ENCODE measurements at places on chromosomes 16 and 17.

GRCh38 chr16:68927018-68927417, 83.7 kb downstream of the TANGO6 start:
- DNase-seq = no peak

GRCh38 chr17:74872313-74873036, at the start of gene FDXR:
Gene FDXR (minus strand): TSS chr17:74872994. CDS start chr17:74872944, 50 bp downstream.
- no peak for DNase-seq

GRCh38 chr16:56068816-56069215, 122.5 kb upstream of the GNAO1 start:
- no peak for DNase-seq

DNA sequence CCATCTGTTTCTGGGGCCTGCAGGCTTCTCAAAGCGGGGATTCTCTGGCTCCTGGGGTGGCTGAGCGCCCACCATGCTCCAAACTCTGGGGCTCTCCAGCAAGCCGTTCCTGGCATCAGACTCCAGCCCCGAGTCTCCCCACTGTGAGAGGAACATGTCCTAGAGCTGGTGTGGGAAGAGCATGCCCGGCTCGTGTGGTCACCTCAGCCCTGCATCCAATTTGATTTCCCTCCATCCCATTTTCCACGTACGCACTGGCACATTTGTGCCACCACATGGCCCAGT, 23.2 kb upstream of the KCNJ12 start:
- DNase-seq = no peak

- no peak for DNase-seq
Observed at GRCh38 chr17:37608351-37609169, 658 bp downstream of the SYNRG start.

DNA sequence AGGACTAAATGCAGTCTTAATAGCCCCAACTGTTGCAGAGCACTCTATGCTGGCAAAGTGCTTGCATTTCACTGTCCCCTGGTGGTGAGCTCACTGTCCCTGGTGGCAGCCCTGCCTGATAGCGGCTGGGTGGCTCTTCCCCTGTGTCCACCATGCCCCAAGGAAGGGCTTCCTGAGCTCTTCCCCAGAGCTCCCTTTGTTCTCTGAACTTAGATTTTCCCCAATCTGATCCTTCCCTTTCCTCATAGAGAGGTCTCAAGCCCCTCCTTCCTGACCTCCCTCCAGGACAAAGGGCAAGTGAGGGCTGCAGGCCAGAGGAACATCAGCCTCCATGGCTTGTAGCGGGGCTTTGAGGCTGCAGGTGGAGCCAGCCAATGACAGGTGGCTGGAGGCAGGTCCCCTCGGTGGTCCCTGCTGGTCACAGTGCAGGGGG, 17.0 kb downstream of the BEAN1 start:
- no peak for DNase-seq

DNA sequence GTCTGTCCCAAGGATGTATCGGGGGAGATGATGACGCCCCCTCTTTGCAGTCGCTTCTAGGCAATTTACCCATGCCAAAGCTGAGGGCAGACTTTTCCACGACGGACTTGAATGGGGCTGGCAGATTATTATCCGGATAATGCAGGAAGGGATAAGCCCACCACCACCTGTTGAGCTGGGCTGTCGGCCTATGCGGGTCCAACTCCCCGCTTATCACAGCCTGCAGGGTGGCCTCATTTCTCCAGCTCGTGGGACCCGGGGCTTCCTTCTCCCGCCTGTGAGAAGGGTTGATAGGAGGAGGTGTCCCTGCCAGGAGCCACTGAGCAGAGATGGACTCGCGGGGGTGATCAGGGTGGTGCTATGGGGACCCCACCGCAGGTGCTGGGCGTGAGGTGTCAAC, 559 bp downstream of the CACNG5 start:
- DNase-seq = no peak

DNA sequence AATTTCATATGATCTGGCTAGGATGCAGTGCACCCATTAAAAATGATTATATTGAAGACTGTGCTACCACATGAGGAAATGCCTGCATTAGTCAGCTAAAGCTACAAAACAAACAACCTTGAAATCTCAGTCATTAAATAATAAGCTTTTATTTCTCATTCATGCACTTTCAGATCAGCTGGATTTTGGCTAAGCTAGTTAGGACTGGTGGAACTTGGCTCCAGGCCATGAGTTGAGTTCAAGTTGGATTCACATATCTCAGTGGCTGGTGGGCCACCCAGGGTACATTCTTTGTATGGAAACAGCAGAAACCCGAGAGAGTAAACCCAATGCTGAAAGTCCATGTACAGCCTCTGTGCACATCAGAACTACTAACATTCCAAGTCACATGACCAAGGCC, 6.4 kb upstream of the SLFN12L start:
- DNase-seq = no peak

GRCh38 chr17:41614098-41614497, 1.5 kb upstream of the KRT16 start:
- no peak for DNase-seq

GRCh38 chr16:12558641-12559040, 245.0 kb downstream of the CPPED1 start:
- DNase-seq = no peak

- peak; percentile 74 for DNase-seq
Observed at GRCh38 chr16:29029168-29029994, 44.5 kb downstream of the LAT start.

DNA sequence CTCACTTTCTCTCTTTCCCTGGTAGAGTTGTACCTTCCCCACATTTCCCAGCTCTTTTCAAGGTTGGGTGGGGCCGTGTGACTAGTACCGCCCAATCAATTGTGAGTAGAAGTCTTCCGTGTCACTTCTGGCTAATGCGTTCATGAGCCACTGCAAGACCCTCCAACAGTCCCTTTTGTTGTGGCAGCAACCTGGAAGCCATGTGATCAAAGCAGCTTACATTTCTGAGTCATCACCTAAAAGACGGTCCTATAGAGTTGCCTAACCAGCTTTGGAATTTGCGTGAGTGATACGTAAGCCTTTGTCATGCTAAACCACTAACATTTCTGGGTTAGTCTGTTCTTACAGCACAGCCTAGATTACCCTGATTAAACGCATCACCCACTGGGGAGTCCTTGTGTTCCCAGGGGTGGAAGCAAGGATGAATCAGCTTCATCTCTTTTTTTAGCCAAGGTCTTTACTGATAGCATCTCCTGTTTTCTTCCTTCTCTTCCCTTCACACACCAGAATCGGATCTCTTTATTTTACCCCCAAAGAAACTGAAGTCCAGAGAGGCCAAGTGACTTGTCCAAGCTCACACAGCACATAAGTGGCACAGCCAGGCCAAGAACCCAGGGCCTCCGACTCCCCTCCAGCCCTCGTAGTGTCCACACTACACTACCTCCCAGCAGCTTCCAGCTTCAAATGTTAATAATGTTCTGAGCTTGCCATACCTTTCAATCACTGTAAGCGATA, 366.3 kb upstream of the XYLT1 start:
- no peak for DNase-seq

GRCh38 chr16:49856672-49857330, 889 bp upstream of the ZNF423 start:
- DNase-seq = no peak

GRCh38 chr17:41101586-41102259, at the start of gene KRTAP4-16:
Gene KRTAP4-16 (minus strand): TSS chr17:41102209. CDS start chr17:41102209, 0 bp downstream.
- DNase-seq = no peak

- DNase-seq = no peak
Observed at GRCh38 chr17:21388066-21388465, 11.9 kb downstream of the KCNJ12 start.

DNA sequence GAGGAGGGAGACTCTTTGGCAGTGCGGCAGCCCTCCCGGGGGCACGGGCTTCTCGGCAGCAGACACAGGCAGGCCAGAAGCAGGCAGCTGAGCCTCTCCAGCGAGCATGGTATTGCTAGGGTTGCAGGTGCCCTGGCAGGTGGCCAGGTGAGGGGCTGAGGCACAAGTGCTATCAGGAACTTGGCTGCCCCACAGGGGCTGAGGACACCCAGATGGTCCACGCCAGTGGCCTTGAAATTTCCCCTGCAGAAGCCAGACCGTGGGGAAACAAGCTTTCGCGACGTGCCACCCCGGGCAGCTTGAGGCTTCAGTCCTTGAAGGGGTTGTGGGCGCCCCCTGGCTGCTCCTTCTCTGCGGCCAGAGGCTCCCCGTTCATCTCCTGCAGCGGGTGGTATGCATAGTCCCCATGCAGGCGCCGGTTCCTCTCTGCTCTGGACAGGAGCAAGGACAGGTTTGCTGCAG, 8.5 kb downstream of the NAGPA start:
- DNase-seq = no peak

DNA sequence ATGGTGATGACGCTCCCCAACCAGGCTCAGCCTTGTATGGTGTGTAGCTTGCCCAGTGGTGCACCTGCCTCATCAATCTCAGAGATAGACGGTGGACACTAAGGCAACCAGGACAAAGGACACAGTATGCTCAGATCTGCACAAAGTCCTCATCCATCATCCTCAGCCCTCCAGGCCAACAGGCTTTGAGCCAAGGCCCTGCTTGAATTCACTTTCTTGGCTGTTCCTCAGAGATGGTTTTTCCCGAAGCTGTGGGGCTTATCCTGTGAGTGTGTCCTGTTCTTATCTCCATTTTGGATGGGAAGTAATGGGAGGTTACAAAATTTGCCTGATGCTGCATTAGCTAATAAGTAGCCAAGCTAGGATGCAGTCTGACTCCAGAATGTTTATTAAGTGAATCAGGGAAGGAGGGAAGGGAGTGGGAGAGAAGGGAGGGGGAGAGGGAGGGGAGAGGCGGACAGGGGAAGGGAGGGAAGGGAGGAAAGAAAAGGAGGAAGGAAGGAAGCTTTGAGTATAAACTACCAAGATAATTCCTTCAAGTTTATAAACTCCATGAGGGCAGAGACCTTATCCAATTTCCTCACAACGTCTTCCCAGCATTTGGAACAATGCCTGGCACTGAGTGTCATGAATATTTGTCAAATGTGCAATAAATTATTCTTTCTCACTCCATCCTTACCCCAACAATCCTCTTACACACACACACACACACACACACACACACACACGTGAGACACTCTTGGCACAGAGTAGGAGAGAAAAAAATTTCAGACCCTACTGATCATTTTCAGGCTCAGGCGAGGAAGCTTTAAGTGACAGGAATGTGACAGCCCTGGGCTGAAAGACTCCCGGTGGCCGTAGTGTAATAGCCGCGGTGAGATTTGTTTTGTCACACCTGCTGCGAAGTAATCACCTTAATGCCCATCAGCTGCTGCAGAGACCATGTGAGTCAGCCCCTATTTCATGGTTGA, 84.3 kb downstream of the BMERB1 start:
- no peak for DNase-seq

DNA sequence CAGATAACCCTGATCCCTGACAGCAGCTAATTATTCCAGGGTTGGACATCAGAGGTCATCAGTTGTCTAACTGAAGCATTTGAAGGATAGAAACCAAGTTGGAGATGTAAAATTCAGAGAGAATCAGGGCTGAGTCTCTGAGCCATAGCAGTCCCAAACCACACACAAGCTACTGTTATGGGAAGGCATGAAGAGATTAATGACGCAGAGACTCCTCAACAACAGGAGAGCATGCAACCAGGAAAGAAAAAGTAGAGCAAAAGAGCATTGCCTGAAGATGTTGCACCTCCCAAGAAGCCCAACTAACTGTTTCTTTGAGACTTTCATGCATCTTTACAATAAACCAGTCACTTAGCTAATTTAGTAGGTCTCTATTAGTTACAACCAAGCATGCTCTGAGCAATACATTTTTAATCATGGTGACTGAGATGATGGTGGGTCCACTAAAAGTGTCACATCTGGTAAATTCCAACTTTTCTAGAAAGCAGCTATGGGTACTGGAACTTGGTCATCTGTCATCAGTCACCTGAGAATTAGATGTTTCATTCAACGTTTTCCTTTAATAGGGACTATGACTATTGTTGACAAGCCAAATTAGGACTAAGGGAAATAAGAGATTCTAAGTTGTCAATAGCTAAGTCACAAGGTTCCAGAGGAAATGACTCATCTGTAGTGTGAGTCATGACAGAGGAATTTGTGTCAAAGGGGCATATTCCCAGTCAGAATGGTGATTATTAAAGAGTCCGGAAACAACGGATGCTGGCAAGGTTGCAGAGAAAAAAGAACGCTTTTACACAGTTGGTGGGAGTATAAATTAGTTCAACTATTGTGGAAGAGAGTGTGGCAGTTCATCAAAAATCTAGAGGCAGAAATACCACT, 239.8 kb downstream of the CHD9NB start:
- DNase-seq = no peak

DNA sequence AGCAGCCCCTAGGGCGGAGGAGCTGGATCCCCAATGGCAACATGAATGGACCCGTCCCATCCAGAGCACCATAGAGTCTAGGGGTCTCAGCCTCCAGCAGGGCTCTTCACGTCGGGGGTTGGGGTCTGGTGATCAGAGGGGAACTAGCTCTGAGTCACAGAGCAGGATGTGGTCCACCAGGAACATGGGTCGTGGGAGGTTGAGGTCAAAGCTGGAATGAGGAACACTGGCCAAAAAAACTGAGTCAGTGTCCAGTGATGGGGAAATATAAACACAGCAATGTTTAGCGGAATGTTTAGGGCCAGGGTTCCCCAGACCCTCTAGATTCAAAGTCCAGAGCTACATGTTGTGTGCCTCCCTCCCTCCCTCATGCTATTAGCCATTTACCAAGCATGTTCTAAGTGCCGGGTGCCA, 79.1 kb upstream of the C16orf82 start:
- no peak for DNase-seq

- DNase-seq = no peak
Observed at GRCh38 chr17:33955461-33955860, 299.6 kb upstream of the CCL2 start.

GRCh38 chr16:68948230-68948910, 105.0 kb downstream of the TANGO6 start:
- no peak for DNase-seq

GRCh38 chr16:50263060-50263909, 3.1 kb upstream of the ADCY7 start:
- no peak for DNase-seq

- no peak for DNase-seq
Observed at GRCh38 chr17:75776386-75777295, 8.0 kb upstream of the UNK start.

DNA sequence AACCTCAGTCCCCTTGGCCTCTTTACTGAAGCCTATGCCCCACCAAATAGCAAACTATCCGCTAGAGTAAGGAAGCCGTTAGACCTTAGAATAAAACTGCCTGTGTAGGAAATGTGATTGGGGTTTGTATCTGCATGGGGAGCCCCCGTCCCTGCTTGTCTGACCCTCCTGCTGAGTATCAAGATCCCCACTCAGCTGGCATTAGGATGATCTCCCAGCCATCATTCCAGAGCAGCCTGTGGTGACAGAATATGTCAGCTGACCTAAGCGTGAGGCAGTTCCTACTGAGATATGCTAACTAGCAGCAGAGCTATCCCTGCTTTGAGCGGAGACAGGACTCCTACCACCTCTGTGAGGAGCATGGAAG, 645 bp upstream of the GFOD2 start:
- no peak for DNase-seq

- no peak for DNase-seq
Observed at GRCh38 chr16:87240211-87241136, 76.7 kb downstream of the C16orf95 start.

- DNase-seq = no peak
Observed at GRCh38 chr17:58666858-58667267, 25.0 kb downstream of the TEX14 start.

- no peak for DNase-seq
Observed at GRCh38 chr16:63856537-63856936, 1265.3 kb downstream of the CDH11 start.

GRCh38 chr16:77157346-77158058, 33.5 kb upstream of the MON1B start:
- no peak for DNase-seq

GRCh38 chr17:8426094-8426720, 9.5 kb upstream of the NDEL1 start:
- no peak for DNase-seq

- no peak for DNase-seq
Observed at GRCh38 chr17:44069974-44070454, 521 bp upstream of the G6PC3 start.

All from activated CD8-positive, alpha-beta memory T cell treated with anti-CD3 and anti-CD28 coated beads for 48 hours (primary cell).